ENCODE measurements at places on chromosomes 11 and 22.

- no peak for DNase-seq
Measured at GRCh38 chr11:131909426-131910177, 539.2 kb downstream of the NTM start.

DNA sequence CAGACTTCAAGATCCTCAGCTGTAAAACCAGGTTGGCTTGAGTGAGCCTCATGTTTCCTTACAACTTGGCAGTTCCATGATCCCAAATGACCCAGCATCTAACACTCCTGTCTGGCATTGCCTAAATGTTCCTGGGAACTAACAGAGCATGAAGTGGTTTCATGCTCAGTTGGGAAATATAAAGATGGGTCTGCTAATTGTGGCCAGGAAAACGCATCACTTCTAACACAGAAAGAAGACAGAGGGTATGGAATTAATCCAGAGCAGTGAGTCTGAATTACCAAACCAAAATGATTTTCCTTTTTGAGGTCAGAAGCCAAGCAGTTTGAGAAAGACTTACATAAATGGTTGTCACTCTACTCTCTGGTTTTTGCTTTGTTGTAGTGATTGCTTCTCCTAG lies 60.5 kb upstream of the MMP13 start:
- no peak for DNase-seq

- DNase-seq = no peak
Measured at GRCh38 chr22:28743852-28744251, 2.0 kb downstream of the HSCB start.

DNA sequence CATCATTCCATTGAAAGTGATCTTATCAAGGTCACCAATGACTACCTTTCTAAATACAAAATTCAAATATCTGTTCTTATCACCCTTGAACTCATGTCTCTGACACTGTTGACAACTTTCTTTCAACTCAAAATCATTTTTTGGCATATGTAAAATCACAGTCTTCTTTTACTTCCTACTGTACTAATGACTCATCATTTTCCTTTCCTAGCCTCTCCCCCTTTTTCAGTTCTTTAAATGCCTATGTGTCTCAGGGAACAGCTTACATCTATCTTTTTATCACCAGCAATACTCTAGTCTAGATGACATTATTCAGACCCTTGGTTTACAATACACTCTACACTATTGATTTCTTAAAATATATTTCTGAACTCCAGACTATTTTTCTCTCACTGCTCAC lies 2220.7 kb upstream of the RAG2 start:
- DNase-seq = no peak

DNA sequence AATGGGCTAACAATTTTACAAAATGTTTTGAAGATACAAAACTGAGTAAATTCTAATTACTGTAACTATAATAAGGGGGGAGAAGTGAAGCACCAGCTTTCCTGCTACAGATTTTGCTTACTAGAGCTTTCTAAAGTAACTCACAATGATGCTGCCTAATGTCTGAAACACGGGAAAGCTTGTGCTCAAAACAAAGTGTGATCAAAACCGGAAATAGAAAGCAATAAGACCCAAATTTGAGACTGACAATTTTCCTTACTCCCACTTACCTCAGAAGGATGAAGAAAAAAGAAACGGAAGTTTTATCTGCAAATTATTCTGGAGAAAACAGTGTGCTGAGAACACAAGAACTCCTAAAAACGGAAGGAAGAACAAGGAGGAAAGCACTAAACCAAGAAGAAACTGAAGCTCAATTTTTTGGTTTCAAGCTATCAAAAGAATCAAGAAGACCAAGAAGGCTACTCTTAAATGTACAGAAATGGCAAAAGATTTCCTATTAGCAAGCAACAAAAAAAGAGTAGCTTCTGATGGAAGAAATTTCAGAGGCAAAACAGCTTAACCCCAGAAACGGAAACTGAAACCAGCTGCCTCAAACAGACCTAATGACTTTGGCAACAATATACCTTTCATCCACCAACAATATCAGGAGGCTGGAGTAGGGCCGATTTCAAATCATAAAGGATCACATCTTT lies 33.4 kb downstream of the AMBRA1 start:
- no peak for DNase-seq
